NCI-H510A (cell line): ENCODE measurements at places on chromosomes 6 and 20.

DNA sequence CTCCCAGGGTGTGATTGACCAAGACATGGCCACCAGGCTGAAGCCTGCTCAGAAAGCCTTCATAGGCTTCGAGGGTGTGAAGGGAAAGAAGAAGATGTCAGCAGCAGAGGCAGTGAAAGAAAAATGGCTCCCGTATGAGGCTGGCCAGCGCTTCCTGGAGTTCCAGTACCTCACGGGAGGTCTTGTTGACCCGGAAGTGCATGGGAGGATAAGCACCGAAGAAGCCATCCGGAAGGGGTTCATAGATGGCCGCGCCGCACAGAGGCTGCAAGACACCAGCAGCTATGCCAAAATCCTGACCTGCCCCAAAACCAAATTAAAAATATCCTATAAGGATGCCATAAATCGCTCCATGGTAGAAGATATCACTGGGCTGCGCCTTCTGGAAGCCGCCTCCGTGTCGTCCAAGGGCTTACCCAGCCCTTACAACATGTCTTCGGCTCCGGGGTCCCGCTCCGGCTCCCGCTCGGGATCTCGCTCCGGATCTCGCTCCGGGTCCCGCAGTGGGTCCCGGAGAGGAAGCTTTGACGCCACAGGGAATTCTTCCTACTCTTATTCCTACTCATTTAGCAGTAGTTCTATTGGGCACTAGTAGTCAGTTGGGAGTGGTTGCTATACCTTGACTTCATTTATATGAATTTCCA lies 4.6 kb upstream of the SNRNP48 start:
- no peak for DNase-seq

DNA sequence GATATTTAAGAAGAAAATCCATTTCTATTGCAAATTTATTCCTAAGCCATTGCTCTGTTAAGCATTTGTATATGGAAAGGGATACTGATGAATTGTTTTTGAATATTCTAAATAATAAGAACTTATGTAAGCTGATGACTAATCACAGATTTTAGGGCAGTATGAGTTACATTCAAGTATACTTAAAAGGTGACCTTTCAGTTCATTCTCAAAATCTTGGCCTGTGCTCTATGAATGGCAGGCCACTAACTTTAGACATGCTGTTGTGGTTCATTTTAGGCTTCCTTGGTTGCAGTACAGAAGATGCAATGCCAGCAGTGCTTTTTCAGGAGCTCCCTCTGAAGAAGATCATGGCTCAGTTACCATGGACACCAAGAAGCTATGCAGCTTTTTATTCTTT lies 380.4 kb downstream of the CENPW start:
- DNase-seq = no peak

DNA sequence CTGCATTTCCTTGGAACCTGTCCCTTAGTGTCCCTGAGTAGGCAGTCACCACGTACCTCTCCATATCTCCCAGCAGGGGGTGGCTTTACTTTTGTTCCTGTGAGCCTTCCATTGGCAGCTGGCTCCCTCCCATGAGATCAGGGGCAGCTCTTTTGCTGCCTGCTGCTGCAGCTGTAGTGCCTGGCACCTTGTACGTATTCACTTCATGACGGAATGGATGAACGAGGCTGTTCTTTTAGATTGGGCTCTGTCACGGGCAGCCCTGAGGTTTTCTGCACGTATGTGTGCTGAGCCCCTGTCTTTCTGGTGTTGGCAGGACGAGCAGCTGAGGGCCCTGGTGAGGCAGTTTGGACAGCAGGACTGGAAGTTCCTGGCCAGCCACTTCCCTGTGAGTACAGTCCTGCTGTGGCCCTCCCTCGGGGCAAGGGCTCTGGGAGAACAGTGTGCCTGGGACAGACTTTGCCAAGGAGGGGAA lies 14.6 kb downstream of the MYBL2 start:
- DNase-seq = peak; percentile 90

GRCh38 chr6:160278311-160278710 lies 19.7 kb upstream of the SLC22A2 start:
- DNase-seq = no peak

DNA sequence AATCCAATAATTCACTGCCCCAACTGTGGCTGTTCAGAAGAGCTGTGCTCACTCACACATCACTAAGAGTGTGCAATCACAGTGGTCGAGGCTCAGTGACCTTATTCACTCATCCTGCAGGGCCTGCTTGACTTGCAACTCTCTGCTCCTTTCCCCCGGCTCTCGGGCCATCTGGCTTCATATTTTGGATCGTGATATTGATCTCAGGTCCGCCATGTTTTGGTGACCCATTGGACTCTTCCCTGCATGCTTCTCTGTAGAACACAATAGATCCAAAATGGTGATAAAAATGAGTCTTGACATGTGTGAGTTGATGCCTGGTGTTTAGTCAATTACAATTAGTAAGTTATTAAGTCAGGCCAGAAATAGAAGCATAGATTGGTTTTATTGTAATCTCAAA lies 313.9 kb upstream of the SOX4 start:
- no peak for DNase-seq

DNA sequence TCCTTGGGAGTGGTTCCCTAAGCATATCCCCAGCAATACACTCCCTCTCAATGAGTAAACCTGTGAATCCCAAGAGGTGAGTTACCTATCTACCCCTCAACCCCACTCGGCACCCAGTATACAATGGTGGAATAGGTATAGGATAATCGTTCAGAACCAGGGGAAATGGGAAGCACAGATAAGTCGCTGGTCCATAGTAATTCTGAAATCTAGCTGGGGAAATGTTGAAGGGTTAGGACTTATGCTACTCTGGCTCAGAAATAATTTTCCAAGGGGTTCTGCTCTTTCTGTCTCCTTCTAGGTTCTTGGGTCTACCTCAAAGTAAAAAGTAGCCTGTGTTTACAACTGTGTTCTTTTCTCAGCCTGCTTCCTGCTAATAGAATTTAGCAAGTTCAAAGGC lies 62.3 kb upstream of the NNAT start:
- no peak for DNase-seq

- no peak for DNase-seq
These were observed 19.7 kb upstream of the SLC22A3 start for GRCh38 chr6:160328447-160328846.

- DNase-seq = no peak
These were observed 94.3 kb upstream of the BHLHE23 start for GRCh38 chr20:63100926-63101699.

DNA sequence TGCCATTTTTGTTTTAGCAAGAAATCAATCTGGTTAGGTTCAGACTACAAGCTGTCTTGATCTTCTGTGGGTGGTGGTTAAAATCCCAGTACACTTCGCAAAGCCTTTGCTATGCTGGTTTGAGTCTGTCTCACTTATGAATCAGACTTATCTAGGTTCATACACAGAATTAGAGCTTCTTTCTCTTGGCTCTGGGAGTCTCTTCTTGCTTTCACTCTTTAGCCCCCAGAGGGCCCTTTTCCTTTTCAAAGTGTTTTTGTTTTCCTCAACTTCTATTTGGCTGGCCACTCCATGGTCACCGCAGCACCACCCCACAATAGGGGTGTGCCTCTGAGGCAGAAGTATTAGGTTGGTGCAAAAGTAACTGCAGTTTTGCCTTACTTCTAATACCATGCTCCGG lies 21.3 kb downstream of the ECI2 start:
- DNase-seq = no peak

GRCh38 chr6:105902401-105903031 lies 183.6 kb upstream of the PRDM1 start:
- DNase-seq = no peak

GRCh38 chr6:37710616-37711015 lies 12.9 kb upstream of the MDGA1 start:
- DNase-seq = no peak

DNA sequence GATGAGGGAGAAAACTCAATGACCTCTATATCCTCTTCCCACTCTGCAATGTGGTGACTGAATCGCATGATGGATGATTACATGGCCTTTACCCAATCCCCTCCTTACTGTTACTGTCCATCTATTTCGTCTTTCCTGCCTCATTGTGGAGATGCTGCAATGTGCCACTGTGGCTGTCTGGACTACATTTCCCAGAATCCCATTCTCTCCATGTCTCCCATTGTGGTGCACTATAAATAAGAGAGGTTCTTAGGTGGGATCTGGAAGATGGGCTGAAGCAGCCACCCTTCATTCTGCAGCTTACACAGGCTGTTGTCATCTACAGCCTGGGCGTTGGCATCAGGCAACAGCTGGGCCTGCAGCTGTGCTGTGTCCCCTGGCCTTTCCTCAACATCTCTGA lies 233.6 kb downstream of the PRKN start:
- DNase-seq = no peak

GRCh38 chr6:118892355-118892991 lies 1.5 kb upstream of the ASF1A start:
- no peak for DNase-seq
